ENCODE measurements at places on chromosomes 6 and 20. TPM values are rescaled to one million over a fixed set of nuclear protein-coding genes. Genes with fewer than 3 reads are reported as not detected.
A peak's percentile ranks its signal among the peaks of the same experiment; 100 is the strongest.

GRCh38 chr6:139588076-139588639, 213.7 kb upstream of the CITED2 start:
- no peak for DNase-seq
- H3K4me1 ChIP-seq: peaks cover 65% of the 10 kb centered on the region
- no peaks in the 10 kb centered on the region for H3K27me3 ChIP-seq
- H3K36me3 ChIP-seq: no peaks in the 10 kb centered on the region
- H3K27ac ChIP-seq: peak overlapping the region; percentile 92

- DNase-seq: no peak
- no peaks in the 10 kb centered on the region for H3K27me3 ChIP-seq
- peaks cover 3% of the 10 kb centered on the region for H3K36me3 ChIP-seq
- H3K4me3 ChIP-seq: no peak overlapping the region
These were observed 1355.1 kb upstream of the CITED2 start for GRCh38 chr6:140729521-140729920.

GRCh38 chr6:45642331-45643125, 264.8 kb upstream of the SUPT3H start:
- H3K27ac ChIP-seq: no peak overlapping the region
- peaks cover 33% of the 10 kb centered on the region for H3K4me1 ChIP-seq
- DNase-seq: no peak
- peaks cover 2% of the 10 kb centered on the region for H3K36me3 ChIP-seq
- H3K27me3 ChIP-seq: no peaks in the 10 kb centered on the region
- H3K4me3 ChIP-seq: no peak overlapping the region

Gene FILIP1
- 0.51 TPM for total RNA-seq

Gene ECT2L
- total RNA-seq: not detected

DNA sequence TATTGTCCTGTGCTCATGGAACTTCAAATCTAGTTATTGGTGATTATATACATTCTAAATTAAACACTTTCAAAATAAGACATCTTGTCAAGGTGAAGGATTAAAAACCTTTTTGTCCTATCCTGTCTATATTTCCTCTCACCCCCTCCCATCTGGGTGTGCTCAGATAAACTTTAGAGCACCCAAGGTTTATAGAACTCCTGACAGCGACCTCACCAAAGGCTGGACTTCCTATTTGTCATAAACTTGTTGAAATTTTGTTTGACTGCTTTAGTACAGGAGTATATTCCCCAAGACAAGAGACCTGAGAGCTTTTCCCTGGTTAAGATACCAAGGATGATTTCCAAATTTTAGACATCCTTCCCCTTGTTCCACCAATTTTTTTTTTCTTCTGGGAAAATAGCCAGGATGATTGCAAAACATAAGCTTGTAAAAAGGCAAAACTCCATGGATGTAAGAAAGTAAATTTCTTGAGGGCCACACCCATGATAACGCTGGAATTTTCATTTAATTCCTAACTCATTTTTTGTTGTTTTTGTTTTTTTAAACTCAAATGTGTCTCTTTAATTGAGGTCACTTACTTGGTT, 33.0 kb downstream of the CARMIL1 start:
- peak overlapping the region; percentile 87 for H3K27ac ChIP-seq
- DNase-seq: no peak
- H3K27me3 ChIP-seq: no peaks in the 10 kb centered on the region

Gene PGC
- total RNA-seq: not detected

DNA sequence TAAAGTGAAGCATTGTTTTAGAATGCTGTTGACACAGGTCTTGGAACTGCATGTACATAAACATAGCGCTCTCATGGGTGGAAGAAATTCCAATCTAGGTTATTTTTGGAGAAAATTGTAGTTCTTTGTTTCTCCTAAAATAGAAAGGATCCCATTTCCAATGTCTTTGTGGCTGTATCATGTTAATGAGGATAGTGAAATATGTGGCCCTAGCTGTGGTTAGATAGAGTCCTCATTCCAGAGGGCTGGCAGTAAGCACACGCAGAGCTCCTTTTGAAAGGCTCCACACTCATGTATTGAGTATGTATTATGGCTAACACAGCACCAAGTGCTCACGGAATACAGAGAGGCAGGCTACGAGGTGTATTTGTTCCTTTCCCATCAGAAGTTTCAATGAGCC, 60.9 kb downstream of the SNRNP48 start:
- no peaks in the 10 kb centered on the region for H3K36me3 ChIP-seq
- H3K4me3 ChIP-seq: no peak overlapping the region
- peaks cover 3% of the 10 kb centered on the region for H3K27me3 ChIP-seq
- DNase-seq: no peak
- peaks cover 12% of the 10 kb centered on the region for H3K4me1 ChIP-seq
- H3K27ac ChIP-seq: no peak overlapping the region

Gene CD2AP
- total RNA-seq: 16.2 TPM

- no peak for DNase-seq
- H3K4me3 ChIP-seq: no peak overlapping the region
- peaks cover 9% of the 10 kb centered on the region for H3K4me1 ChIP-seq
- no peaks in the 10 kb centered on the region for H3K36me3 ChIP-seq
- H3K27me3 ChIP-seq: no peaks in the 10 kb centered on the region
These were observed 63.1 kb downstream of the SLX4IP start for GRCh38 chr20:10498200-10498599.

Gene PACRG
- 2.5 TPM for total RNA-seq

- H3K27me3 ChIP-seq: no peaks in the 10 kb centered on the region
- no peak overlapping the region for H3K27ac ChIP-seq
- H3K4me3 ChIP-seq: no peak overlapping the region
- H3K4me1 ChIP-seq: no peaks in the 10 kb centered on the region
- no peak for DNase-seq
These were observed 476.3 kb downstream of the PRKN start for GRCh38 chr6:162251257-162251656.

DNA sequence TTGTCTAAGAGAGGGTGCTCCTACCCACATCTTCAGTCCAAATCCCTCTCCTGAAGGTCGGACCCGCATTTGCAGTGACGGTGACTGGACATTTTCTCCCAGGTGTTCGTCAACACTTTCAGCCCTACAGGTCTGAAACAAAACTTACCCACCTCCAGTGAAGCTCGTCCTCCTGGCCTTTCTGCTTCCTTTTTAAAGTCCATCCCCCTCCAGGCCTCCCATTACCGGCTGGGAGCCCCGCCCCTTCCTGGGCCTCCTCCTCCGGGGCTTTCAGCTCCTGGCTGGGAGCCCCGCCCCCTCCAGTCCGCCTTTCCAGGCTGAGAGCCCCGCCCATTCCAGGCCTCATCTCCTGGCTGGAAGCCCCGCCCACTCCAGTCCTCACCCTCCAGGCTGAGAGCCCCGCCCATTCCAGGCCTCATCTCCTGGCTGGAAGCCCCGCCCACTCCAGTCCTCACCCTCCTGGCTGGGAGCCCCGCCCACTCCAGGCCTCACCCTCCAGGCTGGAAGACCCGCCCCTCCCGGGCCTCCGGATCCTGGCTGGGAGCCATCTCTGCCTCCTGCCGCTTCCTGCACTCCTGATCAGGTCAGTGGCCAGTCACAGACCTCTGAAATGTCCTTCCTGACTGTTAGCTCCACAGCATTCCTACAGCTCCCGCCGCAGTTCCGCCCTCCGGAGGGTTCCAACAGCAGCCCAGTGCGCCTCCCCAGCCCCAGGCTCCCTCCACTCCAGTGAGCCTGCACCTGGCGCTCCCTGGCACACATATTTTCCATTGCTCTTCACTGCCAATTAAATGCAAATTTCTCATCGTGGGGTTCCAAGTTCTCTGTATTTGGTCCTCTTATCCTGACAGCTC, 98.5 kb downstream of the LY86 start:
- no peak for DNase-seq
- H3K27ac ChIP-seq: peak overlapping the region; percentile 60
- H3K4me3 ChIP-seq: peak overlapping the region; percentile 57

DNA sequence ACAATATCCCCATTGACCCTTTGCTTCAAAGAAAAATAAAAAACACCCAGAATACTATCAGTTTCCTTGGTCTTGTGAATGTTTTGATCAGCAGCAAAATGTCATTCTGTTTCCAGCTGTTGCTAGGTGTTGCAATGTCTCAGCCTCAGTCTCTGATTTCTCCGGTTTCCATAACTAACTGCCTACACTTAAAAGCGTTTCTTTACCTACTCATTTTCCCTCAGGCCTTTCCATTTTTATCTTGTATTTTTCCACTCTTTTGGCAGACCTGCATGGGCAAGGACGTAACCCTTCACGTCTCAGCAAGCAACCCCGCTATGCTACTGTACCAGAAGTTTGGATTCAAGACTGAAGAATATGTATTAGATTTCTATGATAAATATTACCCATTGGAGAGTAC, 49.4 kb downstream of the KAT14 start:
- peaks cover 41% of the 10 kb centered on the region for H3K36me3 ChIP-seq
- no peak for DNase-seq
- H3K27me3 ChIP-seq: no peaks in the 10 kb centered on the region
- H3K27ac ChIP-seq: no peak overlapping the region

DNA sequence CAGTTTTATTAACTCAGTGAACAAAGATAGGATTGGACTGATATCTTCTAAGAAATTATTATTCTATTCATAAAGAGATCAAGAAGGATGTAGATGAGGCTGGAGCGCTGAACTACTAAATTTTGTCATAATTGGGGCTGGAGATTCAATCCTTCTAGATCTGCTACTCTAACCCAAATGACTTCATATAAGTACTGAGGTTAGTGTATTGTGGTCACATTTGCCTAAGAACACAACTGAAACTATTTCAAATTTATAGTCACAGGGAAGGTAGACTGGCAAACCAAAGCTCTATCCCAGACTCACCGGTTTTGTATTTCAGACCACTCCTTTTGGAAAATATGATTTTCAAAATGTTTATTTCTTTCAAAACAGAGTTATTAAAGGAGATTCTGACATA, 96.7 kb downstream of the BMP5 start:
- H3K27ac ChIP-seq: no peak overlapping the region
- no peak overlapping the region for H3K4me3 ChIP-seq
- H3K4me1 ChIP-seq: peaks cover 10% of the 10 kb centered on the region
- H3K27me3 ChIP-seq: no peaks in the 10 kb centered on the region
- DNase-seq: no peak

GRCh38 chr20:12318043-12318442, 400.4 kb downstream of the BTBD3 start:
- peaks cover 7% of the 10 kb centered on the region for H3K4me1 ChIP-seq
- no peaks in the 10 kb centered on the region for H3K27me3 ChIP-seq
- H3K27ac ChIP-seq: no peak overlapping the region
- no peak overlapping the region for H3K4me3 ChIP-seq
- H3K36me3 ChIP-seq: no peaks in the 10 kb centered on the region
- DNase-seq: no peak

DNA sequence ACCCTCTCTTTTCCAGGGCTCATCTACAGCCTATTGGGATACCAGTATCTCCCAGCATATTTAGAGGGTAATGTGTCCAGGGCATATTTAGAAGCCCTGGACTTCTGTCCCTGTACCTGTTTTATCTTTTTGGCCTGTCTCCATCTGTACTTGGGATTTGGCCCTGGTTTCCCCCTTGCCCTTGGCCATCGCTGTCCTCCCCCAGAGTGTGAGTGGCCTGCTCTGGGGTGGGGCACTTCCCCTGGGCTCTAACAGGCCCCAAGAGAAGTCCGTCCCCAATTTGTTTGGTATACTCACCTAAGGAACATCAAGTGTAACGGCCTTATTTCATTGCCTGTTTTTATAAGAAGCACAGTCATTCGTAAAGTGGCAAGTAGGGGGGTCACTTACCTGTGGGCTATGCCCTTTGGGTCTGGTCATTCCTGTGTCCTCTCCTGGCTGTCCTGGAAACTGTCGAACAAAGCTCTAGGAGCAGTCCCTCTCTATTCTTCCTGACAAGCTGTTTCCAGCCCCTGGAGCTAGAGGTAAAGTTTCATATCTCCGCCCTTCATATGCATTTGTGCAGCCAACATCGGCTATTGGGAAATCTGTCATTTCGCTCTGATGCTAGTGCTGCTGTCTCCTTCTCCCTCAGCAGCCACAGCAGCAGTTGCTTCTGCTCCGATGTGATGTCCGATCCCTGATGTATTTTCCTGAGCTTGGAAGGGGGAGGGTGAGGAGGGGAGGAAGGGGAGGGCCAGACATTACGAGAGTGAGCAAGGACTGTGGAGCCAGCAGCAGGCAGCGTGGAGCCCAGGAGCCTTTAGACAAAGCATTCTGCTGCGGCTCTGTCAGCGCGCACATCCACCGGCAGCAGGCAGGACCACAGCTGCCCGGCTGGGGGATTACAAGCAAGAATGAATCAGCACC, 83.4 kb downstream of the TCP11 start:
- H3K27ac ChIP-seq: no peak overlapping the region
- H3K36me3 ChIP-seq: peaks cover 10% of the 10 kb centered on the region
- no peaks in the 10 kb centered on the region for H3K27me3 ChIP-seq
- H3K4me3 ChIP-seq: no peak overlapping the region
- DNase-seq: no peak
